Activated T-helper 17 cell treated with anti-CD3 and anti-CD28 coated beads, Interleukin-2, amount 50 U/mL, for 72 hours (primary cell): ENCODE measurements at places on chromosomes 2 and 18. TPM values are rescaled to one million over a fixed set of nuclear protein-coding genes. Genes with fewer than 3 reads are reported as not detected.

GRCh38 chr2:63962186-63962585 is 57.0 kb downstream of the VPS54 start:
- no peak for ATAC-seq

CARF gene
- 4.1 TPM for total RNA-seq

GDF7 gene
- total RNA-seq: 0.48 TPM

CHRNG gene
- not detected for total RNA-seq

GRCh38 chr2:232333361-232334135 is 45.0 kb upstream of the ALPP start:
- no peak for ATAC-seq

GREB1L gene
- not detected for total RNA-seq

CDK5R2 gene
- total RNA-seq: not detected

DNA sequence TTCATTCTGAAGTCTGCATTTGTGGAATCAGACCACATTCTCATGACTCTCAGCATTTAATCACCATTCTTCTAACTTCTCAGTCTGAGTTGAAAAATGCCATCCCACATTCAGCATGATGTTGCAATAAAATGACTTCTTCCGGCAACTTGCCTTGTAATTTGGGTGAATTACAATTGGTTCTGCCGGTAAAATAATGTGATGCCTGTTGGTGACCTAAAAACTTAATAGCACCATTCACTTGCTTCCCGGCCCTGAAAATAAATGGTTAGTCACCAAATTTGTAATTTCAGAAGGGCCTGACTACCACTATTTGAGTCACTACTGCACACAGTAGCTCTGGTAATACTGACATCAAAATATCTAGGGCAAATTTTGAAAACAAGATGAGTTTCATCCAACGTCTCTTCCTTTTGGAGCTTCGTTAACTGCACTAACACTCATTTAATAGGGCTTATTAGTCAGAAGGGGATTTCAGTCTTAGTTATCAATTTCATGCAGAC is 637.1 kb upstream of the CHAC2 start:
- ATAC-seq: peak; percentile 88

DNA sequence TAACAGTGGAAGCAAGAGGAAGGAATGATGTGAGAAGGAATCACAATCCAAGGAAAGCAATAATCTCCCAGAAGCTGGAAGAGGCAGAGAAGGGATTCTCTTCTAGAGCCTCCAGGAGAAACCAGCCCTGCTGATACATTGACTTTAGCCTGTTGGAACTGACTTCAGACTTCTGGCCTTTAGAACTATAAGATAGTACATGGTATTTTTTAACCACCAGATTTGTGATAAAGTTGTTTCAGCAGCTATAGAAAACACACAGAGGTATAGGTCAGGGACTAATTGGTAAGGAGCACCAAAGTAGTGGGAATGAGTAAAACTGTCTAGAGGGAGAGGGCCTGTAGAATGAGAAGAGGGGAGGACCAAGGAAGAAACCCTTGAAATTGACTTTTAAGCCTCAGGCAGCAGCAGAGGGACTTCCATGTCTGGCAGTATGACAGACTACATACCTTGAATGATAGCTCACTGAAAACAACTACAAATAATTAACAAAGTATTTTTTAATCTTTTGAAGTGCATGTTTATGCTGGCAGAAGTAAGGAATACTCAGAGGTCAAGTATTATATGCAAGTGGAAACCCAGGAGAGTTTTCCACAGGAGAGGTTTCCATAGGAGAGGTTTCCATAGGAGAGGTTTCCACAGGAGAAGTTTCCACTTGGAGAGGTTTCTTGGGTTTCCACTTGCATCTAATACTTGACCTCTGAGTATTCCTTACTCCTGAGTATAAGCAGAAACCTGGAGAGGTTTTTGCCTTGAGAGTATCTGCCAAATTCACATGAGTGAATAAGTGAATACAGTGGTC is 33.8 kb upstream of the TMEM17 start:
- no peak for ATAC-seq
